ENCODE measurements at places on chromosomes 3 and 15.

GRCh38 chr15:33839540-33839939 lies 128.8 kb upstream of the CHRM5 start:
- DNase-seq = no peak

GRCh38 chr3:170813266-170813665 lies 56.7 kb downstream of the RPL22L1 start:
- no peak for DNase-seq

DNA sequence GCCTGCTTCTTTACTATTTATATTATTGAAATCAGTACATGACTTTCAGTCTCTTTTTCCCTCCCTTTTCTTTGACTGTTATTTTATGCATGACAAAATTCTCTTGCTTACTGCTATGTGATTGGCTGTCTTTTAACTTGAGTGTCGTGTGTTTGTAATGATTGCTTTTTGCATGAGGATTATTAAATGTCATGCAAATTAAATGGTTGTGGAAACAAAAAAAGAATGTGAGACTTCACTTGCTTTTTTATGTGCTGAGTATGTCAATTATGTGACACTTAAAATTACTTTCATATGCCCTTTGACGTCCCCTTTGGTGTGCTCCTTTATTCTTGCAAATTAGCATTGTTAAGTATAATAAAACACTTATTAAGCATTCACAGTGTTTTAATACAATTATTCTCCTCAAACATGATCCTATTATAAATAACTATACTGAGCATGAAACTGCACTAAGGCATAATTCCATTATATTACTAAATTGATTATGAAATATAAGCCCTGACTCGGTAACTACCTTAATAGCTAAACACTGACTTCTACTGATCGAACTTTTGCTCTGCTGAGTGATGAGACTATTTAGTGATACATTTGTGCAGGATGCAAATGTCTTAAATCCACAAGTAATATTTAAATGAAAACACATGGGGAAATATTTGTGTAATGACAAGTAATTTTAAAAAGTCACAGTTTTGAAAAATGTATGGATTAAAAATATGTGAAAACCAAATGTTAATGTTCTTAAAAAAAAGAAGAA lies 401.7 kb downstream of the NLGN1 start:
- no peak for DNase-seq

DNA sequence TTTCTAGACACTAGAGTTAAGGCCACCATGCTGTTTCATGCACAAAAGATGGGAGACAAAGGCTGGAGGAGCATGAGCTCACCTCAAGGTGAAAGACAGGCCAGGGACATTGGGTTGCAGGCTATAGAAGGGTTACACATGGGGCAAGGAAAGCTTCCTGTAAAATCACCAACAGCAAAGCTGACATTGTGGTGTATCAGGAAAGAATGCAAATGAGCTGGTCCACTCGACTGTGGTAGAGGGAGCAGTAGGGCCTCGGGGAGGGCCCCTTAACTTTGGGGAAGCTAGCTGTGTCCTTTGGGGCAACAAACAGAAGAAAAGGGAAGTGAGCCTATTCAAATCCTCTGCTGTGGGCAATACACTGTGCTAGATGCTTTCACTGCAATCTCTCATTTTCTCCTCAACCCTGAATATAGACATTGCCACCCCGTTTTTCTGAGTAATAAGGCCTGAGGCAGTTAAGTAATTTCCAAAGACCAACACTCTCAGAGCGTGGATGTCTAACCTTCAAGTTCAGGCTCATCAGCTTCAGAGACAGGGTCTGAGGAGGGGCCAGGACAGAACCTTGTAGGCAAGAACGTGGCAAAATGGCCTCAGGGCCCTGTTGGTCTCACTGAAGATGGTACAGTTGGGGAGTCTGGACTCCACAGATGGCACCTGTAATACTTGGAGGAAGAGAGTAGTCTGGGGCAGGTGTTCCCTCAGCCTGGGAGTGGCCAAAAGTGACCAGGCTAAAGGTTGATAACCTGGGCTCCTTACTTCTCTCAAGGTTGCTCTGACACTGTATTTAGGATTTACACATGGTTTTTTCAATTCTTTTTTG lies 24.1 kb downstream of the CX3CR1 start:
- DNase-seq = no peak

GRCh38 chr3:100023150-100023549 lies 91.2 kb downstream of the FILIP1L start:
- no peak for DNase-seq

DNA sequence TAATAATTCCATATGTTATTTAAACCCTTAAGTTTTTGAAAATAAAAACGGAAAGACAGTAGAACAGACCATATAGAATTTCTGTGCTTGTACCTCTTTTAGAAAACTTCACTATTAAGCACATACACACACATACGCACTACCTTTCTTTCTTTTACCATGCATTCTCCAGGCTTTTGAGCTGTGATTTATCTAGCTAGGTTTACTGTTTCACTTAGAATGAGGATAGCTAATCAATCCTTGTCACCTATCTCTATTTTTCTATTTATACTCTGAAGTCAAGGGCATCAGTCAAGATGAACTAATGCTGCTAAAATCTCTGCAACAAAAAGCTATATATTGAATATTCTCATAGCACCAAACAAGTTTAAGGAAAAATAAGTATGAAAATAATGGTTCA lies 43.2 kb downstream of the GOLIM4 start:
- DNase-seq = no peak

DNA sequence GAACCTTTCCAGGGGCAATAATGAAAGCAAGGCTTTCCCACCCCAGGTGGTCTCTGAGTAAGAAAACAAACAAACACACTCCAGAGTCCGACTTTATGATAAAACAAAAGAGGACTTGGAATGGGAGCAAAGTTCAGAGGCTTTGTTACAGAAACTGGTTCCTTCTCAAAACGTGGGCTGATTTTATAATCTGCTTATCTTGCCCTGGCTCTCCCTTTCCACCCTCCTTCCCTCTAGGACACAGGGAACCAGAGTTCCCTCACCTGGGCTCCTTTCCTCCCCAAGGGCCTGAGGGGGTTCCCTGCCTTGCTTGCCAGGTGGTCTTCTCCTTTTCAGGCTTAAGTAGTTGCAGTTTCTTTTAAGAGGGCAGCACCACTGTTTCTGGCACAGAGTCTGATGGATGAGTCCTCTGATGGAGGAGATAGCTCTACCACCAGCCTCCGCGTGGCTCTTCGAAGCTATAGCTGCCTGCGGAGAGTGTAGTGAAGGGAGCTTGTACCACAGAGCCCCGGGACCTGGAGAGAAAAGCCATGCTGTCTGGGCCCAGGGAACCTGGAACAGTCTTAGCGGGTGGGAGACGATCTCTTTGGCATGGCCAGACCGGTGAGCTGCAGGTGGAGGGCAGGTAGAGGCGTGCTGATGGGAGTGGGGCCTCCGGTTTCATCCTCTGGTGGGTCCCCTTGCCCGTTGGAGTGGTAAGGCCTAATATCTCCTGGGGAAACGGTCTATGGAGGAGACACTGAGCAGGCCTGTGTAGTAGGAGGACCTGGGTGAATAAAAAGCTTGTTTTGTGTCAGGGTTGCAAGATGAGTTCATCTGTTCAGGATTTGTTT lies 68.7 kb downstream of the SMAD6 start:
- DNase-seq = no peak

- no peak for DNase-seq
Measured at GRCh38 chr3:174120997-174121396, 723.5 kb downstream of the NLGN1 start.

GRCh38 chr3:59809016-59809415 lies 759.2 kb upstream of the CFAP20DC start:
- no peak for DNase-seq

- DNase-seq = no peak
Measured at GRCh38 chr15:69979783-69980182, 117.9 kb downstream of the TLE3 start.

DNA sequence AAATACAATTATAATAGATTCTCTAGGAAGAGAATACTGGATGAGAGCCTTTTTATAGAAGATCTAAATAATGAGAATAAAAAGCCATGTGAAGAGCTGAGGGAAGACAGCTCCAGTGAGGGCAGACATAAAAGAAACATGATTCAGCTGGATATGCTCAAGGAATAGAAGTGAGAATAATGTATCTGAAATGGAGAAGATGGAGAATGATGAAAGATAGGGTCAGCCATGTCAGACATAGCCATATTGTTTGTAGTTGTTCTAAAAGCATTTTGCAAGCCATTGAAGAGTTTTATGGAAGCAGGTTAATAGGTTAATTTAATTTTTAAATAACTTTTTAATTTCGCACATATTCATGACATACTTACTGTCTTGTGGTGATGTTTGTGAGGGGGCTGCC lies 713.5 kb upstream of the ARPP21 start:
- no peak for DNase-seq

GRCh38 chr3:61559136-61559731 lies 2.1 kb upstream of the PTPRG start:
- DNase-seq = no peak

DNA sequence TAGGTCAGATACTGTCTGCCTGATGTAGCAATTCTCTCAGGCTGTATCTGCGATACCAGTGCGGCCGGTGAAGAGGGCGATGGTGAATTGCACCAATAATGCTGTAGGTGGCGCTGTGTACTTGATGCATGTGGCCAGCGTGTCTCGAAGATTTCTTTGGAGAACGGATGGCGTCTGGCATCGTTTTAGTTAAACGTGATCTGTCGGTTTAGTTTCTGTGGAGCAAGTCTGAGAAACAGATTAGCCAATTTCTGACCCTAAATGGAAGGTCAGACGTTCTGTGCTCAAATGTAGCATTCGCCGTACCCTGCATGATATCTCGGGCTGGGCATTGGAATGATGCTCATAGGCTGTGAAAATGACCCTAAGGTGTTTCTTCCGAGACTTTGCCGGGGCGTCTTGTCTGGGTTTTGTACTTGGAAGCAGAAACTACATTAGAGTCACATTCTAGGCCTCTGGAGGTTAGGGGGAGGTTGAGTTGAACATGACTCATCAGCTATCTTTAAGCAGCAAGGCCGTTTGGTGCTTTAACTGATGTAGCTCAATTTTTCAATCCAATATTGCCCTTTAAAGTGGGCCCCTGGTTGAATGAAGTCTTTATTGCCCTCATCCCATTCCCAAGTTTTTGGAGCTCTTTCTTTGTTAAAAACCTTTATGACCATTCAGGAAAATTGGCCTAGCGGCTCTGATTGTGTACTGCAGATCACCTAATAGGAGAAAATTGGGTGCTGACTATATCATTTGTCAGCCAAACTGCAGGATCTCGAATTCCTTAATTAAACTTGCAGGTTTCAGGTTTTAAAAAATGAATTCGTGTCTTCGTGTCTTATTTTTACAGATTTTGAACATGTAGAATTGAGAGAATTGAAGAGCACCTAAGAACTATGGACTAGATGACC lies 80.0 kb downstream of the SQOR start:
- peak; percentile 60 for DNase-seq

DNA sequence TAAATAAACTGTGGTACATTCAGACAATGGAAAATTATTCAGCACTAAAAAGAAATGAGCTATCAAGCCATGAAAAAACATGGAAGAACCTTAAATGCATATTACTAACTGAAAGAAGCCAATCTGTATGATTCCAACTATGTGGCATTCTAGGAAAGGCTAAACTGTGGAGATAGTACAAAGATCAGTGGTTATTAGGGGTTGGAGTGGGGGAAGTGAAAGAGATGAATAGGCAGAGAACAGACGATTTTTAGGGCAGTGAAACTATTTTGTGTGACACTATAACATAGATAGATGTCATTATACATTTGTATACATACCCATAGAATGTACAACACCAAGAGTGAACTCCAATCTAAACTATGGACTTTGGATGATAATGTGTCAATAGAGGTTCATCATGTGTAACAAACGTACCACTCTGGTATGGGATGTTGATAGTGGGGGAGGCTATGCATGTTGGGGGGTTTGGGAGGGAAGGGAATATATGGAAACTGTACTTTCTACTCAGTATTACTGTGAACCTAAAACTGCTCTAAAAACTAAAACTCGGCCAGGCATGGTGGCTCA lies 29.0 kb downstream of the RAB27A start:
- no peak for DNase-seq

DNA sequence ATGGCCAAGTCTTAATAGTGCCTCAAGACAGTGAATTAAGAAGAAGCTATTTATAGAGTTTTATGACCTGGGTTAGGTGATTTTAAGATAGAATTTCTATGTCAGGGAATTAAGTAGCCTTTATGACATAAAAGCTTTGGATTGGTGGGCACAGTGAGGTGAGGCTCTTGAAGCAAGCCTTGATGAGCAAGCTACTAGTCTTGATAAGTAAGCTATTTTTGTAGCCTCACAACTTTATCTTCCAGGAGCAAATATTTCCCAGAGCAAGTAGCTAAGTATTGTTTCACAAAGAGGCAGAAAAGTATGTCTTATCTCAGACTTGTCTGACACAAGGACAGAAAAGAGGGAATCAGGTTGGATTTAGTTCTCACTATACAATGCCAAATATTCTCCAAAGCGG lies 491.7 kb upstream of the RASGRP1 start:
- no peak for DNase-seq

DNA sequence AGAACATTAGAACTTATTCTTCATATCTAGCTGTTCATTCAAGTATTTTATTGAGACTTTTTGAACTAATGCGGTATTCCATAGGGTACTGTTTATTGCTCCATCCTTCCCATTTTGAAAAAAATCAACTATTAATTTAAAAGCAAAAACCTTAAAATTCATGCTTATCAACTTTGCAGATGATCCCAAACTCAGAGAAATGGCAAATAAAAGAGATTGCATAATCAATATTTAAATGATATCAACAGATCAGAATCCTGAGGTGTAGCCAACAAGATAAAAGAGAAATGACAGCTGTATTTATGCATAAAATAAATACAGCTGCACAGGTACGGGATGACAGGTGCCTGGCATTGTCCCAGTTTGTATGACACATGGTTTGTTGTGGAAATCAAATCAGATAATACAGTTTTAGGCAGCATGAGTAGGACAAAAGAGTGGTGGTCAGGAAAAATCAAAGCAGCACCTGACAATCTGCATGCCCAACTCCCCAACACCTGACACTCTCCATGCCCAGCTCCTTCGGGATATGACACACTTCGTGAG lies 42.4 kb upstream of the CMTM8 start:
- no peak for DNase-seq

- no peak for DNase-seq
Measured at GRCh38 chr3:81444817-81445460, 316.5 kb downstream of the GBE1 start.

- peak; percentile 37 for DNase-seq
Measured at GRCh38 chr15:87604857-87605446, 651.6 kb downstream of the NTRK3 start.

DNA sequence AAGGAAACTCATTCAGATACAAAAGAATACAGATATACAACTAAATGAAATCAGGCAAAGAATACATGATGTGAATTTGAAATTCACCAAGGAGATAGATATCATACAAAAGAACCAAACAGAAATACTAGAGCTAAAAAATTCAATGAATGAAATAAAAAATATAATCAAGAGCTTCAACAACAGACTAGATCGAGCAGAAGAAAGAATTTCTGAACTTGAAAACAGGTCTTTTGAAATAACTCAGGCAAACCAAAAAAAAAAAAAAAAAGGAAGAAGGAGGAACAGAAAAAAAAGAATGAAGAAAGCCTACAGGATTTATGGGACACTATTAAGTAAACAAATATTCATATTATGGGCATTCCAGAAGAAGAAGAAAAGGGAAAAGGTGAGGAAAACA lies 137.8 kb downstream of the DMXL2 start:
- DNase-seq = no peak

- no peak for DNase-seq
Measured at GRCh38 chr15:22224241-22224671, 143.9 kb downstream of the OR4M2 start.

- no peak for DNase-seq
Measured at GRCh38 chr3:79766496-79767193, 1.2 kb downstream of the ROBO1 start.

GRCh38 chr3:13170317-13170716 lies 97.1 kb upstream of the IQSEC1 start:
- DNase-seq = no peak
